ENCODE measurements at places on chromosomes 1 and 21.

DNA sequence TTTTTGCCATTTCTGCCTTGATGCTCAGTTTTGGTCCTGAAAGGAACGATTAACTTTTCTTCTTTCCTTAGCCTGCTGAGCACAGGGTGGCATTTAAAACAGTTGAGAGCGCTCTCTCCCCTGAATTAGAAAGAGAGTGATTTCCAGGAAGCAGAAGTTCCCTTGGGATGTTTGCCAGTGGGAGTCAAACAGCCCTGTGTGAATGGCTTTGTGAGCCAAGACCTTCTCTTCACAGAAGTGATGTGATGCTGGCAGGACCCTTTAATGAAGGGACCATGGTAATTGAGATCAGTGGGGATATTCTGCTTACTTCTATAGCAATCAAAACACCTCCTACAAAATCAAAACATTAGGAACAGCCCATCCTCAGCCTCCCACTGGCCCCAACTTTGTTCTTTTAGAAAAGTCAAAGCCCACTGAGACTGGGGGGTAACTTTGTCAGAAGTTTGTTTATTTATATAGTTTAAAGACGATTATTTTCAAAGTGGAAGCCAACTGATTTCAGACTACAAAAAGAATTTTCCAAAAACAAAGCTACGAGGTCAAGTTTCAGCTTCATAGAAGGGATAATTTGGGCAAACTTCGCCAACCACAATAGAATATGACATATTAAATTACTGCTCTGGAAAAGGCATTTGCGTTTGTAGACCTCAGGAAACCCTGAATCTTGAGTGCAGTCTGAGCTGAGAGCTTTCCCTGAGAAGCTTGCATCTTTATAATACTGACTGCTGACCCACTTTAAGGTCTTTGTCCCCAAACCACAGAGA is 122.7 kb downstream of the GABPA start:
- no peak for DNase-seq

- no peak for DNase-seq
Observed at GRCh38 chr1:112946683-112947082, 9.3 kb downstream of the SLC16A1 start.

- no peak for DNase-seq
Observed at GRCh38 chr1:1179346-1179982, 5.8 kb downstream of the TTLL10 start.

- no peak for DNase-seq
Observed at GRCh38 chr1:213327017-213327667, 276.1 kb downstream of the RPS6KC1 start.
